ENCODE measurements at places on chromosomes 1 and 21. TPM values are rescaled to one million over a fixed set of nuclear protein-coding genes. Genes with fewer than 3 reads are reported as not detected.
A peak's percentile ranks its signal among the peaks of the same experiment; 100 is the strongest.

Gene GBP3
- total RNA-seq: 14.2 TPM

Gene UBQLN4
- total RNA-seq: 33.4 TPM

Gene PYHIN1
- 0.35 TPM for total RNA-seq

Gene FAM167B
- total RNA-seq: 2.9 TPM

DNA sequence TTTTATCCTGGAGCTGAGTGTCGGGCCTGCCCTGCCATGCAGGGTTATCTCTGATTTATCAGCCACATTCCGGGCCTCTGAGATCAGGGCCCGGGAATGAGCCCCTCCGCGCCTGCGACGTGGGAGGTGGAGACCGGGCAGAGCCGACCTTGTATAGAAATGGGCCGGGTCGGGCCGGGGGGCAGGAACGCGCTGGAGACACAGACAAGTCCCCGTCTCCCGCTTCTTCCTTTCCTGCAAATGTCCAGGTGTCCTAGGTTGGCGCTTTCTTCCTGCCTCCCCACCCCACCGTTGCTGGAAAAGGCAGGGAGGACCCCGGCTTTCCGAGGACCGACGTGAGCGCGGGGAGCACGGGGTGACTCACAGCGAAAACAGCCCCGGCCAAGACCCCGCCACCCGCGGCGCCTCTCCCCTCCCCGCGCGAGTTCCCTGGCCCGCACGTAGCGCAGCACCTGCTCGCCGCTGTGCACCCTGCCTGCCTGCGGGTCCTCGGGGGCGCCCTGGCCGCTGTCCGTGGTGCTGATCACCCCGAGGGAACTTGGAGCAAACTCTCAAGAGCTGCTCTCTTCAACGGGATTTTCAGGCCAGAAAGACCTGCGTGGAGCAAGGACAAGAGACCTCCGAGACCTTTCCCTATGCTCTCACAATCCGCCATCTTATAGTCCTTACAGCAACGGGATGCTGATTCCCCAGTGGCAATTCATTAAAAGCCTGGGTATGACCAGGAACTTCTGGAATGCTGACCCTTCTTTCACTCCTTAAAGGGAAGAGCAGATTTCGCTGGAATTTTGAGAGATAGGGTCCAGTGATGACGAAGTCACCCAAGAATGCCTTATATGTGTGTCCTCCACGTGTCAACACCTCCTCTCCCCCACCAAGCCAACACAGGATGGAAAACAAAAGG, 475 bp upstream of the NPPB start:
- H3K4me1 ChIP-seq: no peaks in the 10 kb centered on the region
- no peak overlapping the region for H3K27ac ChIP-seq
- DNase-seq: peak; percentile 68
- H3K27me3 ChIP-seq: no peaks in the 10 kb centered on the region
- no peak overlapping the region for H3K4me3 ChIP-seq

DNA sequence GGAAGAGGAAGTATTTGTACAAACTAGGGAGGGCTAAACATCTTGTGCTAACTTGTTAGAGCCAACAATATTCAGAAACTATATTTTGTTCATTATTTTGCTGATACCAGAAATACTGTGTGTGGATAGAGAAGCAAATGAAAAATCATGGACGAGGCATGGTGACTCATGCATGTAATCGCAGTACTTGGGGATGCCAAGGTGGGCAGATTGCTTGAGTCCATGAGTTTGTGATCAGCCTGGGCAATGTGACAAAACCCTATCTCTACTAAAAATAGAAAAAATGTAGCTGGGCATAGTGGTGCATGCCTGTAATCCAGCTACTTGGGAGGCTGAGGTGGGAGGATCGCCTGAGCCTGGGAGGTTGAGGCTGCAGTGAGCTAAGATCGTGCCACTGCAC, 13.4 kb downstream of the LRRC41 start:
- no peak overlapping the region for H3K27ac ChIP-seq
- H3K27me3 ChIP-seq: no peaks in the 10 kb centered on the region
- H3K4me3 ChIP-seq: no peak overlapping the region
- H3K36me3 ChIP-seq: no peaks in the 10 kb centered on the region

DNA sequence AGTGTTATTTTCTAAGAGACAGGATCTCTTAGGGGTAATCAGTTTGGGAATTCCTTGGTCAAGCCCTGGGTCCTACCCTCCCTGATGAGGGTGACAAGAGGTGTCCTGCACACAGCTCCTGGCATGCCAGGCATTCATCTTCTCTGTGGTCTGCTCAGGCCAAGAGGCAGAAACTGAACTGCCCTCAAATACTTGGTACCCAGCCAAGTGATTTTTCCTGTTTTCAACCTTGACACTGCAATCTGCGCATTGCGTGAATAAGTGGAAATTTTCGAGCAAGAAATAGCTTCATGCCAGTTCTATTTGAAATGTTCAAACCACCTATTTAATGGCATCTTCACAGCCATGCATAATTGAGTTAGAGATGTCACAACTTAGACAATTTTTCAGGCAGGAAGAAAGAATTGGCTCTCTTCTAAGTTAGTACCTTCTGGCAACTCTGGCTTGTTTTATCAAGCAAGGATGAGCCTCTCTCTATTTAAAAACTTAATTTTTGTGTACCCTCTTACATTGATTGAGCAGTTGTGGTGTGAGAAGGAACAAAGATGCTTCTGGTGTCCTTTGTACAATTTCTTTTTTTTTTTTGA, 27.0 kb downstream of the DNM3 start:
- no peaks in the 10 kb centered on the region for H3K36me3 ChIP-seq
- H3K4me1 ChIP-seq: peaks cover 2% of the 10 kb centered on the region
- no peak overlapping the region for H3K27ac ChIP-seq
- no peaks in the 10 kb centered on the region for H3K27me3 ChIP-seq
- H3K4me3 ChIP-seq: no peak overlapping the region

DNA sequence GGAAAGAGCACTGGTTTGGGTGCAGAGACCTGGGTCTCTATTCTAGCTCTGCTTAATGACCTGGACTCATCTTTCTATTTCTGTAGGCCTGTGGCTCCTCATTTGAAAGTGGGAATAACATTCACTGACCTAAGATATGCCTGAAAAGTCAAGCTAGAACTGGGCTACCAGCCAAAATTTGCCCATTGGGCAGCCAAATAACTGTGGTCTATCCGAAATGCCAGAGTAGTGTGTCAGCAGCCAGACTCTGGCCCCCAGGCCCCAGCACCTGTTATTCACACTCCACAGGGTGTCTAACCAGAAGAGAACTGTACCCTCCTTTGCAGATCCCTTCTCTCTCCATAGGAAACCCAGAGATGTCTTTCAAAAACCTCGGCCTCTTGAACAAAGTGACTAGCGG, 12.6 kb downstream of the DAB1 start:
- H3K36me3 ChIP-seq: no peaks in the 10 kb centered on the region
- no peaks in the 10 kb centered on the region for H3K27me3 ChIP-seq
- no peaks in the 10 kb centered on the region for H3K4me1 ChIP-seq
- DNase-seq: no peak
- no peak overlapping the region for H3K4me3 ChIP-seq

GRCh38 chr1:41608211-41608610, 123.7 kb upstream of the EDN2 start:
- H3K27me3 ChIP-seq: no peaks in the 10 kb centered on the region
- H3K36me3 ChIP-seq: no peaks in the 10 kb centered on the region
- no peak overlapping the region for H3K27ac ChIP-seq
- H3K4me1 ChIP-seq: no peaks in the 10 kb centered on the region
- H3K4me3 ChIP-seq: no peak overlapping the region

- no peak overlapping the region for H3K4me3 ChIP-seq
- H3K27ac ChIP-seq: no peak overlapping the region
- no peak for DNase-seq
- no peaks in the 10 kb centered on the region for H3K36me3 ChIP-seq
- H3K4me1 ChIP-seq: no peaks in the 10 kb centered on the region
These were observed 923.4 kb downstream of the NCAM2 start for GRCh38 chr21:21921410-21922232.

GRCh38 chr1:242011894-242012660, 13.2 kb upstream of the MAP1LC3C start:
- no peaks in the 10 kb centered on the region for H3K36me3 ChIP-seq
- no peak for DNase-seq
- H3K4me3 ChIP-seq: no peak overlapping the region
- H3K27me3 ChIP-seq: no peaks in the 10 kb centered on the region
- no peak overlapping the region for H3K27ac ChIP-seq

DNA sequence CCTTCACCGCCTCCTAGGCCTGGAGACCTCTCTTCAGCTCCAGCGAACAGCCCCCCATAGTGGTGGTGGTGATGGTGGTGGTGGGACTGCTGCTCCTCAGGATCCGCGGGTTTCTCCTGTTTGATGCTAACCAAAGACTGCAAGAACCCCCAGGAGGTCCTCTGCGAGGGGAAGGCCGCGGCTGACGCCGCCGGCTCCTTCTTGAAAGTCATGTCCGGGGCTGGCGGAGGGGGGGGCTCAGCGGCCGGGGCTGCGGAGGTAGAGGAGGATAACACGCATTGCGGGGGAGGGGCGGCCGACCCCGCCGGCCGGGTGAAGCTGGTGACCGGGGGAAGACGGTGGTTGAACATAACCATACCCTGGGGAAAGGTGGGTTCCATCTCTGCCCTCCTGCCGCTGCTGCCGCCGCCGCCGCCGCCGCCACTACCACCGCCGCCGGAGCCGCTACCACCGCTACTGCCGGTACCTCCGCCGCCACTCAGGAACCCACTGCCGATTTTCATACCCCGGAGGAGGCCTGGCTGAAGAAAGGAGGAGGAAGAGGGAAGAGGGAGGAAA, 554 bp downstream of the ZNF281 start:
- H3K27ac ChIP-seq: no peak overlapping the region
- DNase-seq: peak; percentile 39
- H3K4me3 ChIP-seq: peak overlapping the region; percentile 82
- no peaks in the 10 kb centered on the region for H3K27me3 ChIP-seq
- H3K36me3 ChIP-seq: no peaks in the 10 kb centered on the region
- peaks cover 13% of the 10 kb centered on the region for H3K4me1 ChIP-seq

DNA sequence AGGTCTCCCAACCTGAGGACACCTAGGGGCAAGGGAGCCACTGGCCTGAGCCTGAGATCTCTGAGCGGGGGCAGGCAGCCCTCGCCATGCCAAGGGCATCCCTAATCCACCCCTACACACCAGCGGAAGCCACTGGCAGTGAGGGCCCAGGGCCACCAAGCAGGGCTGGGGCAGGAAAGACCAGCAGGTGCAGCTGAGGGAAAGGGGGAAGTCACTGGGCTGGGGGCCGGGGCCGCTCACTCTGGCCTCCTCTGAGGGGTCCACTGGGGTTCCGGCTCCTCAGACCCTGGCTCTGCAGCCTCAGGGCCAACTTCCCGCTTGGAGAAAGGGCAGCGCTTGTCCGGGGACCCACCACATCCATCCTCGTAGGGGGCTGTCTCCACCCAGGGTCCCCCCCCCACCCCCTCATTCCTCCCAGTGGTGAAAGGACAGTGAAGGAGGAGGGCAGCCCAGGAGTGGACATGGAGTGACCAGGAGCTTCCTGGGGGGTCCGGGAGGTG, 42.5 kb upstream of the ACTRT2 start:
- H3K4me3 ChIP-seq: no peak overlapping the region
- H3K27ac ChIP-seq: no peak overlapping the region
- H3K27me3 ChIP-seq: no peaks in the 10 kb centered on the region
- DNase-seq: peak; percentile 4
- H3K36me3 ChIP-seq: no peaks in the 10 kb centered on the region

GRCh38 chr1:204591473-204592090, 75.4 kb downstream of the MDM4 start:
- H3K27ac ChIP-seq: no peak overlapping the region
- H3K4me3 ChIP-seq: no peak overlapping the region
- no peak for DNase-seq
- H3K4me1 ChIP-seq: no peaks in the 10 kb centered on the region
- H3K36me3 ChIP-seq: no peaks in the 10 kb centered on the region

DNA sequence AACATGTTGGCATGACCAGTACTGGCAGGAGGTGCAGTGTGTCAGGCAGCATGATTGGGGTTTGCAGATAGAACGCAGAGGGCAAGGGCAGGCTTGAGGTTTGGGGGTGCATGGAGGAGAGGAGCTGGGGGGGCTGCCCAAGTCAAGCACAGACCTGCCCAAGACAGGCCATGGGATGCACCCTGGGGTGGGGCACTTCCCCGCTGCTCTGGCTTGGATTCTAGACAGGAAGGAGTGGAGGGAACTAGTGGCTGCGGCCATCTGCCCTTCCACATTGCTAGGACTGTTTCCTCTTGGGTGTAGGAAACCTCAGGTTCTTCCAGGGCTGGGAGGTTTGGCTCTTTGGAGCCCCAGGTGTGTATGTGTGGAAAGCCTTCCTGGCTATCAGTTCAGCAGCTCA, 3.0 kb downstream of the PDXK start:
- H3K36me3 ChIP-seq: no peaks in the 10 kb centered on the region
- no peak overlapping the region for H3K27ac ChIP-seq
- no peaks in the 10 kb centered on the region for H3K27me3 ChIP-seq
- peaks cover 27% of the 10 kb centered on the region for H3K4me1 ChIP-seq
- no peak for DNase-seq
- no peak overlapping the region for H3K4me3 ChIP-seq

GRCh38 chr1:2215909-2216766, 12.0 kb upstream of the SKI start:
- H3K27ac ChIP-seq: no peak overlapping the region
- no peaks in the 10 kb centered on the region for H3K27me3 ChIP-seq

DNA sequence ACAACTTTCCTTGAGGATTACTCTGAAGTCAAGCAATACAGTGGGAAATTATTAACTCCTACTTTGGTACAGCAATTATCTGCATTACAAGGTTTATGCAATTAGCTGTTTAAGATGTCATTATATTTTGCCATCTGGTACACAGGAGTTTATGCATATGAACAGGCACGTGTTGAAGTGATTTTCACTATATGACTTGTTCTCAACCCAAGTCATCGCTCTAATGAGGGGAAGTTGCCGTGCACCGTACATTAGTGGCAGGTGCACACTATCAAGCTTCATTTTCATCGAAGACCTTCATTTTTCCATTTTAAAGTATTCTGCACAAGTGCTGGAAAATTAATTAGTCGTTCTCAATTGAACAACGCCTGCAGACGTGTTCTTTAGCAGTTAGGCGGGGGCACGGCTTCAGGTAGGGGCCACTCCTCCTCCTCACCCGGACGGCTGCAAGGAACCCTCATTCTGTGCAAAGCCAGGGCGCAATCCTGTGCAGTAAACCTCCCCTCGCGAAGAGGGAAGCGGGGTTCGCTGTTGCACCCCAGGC, 39.8 kb upstream of the NFIA start:
- no peaks in the 10 kb centered on the region for H3K27me3 ChIP-seq
- H3K36me3 ChIP-seq: no peaks in the 10 kb centered on the region
- no peak overlapping the region for H3K27ac ChIP-seq

- H3K36me3 ChIP-seq: no peaks in the 10 kb centered on the region
- DNase-seq: peak; percentile 76
- no peak overlapping the region for H3K27ac ChIP-seq
These were observed 66.9 kb downstream of the GNG12 start for GRCh38 chr1:67766141-67766978.

DNA sequence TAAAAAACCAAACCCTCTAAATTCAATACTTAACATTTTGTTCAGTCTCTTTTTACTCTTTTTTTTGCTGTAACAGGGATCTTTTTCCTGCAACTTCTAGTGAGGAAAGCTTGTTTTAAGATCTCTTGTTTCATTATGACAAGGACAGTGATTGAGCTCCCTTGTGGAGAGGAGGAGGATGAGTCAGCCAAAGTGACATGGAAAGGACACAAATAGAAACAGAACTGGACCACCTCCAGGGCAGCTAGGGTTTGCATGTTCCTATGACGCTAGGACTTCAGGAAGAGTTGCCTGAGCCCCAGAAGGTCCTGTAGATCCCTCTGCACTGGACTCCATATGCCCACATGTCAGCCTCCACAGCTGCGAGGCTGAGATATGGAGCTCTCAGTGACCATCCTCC, 212.6 kb upstream of the FAM78B start:
- H3K27me3 ChIP-seq: no peaks in the 10 kb centered on the region
- H3K4me3 ChIP-seq: no peak overlapping the region
- H3K4me1 ChIP-seq: no peaks in the 10 kb centered on the region
- H3K36me3 ChIP-seq: no peaks in the 10 kb centered on the region
- H3K27ac ChIP-seq: no peak overlapping the region
- no peak for DNase-seq
